ENCODE measurements at places on chromosomes 3 and 15.
A peak's percentile ranks its signal among the peaks of the same experiment; 100 is the strongest.

DNA sequence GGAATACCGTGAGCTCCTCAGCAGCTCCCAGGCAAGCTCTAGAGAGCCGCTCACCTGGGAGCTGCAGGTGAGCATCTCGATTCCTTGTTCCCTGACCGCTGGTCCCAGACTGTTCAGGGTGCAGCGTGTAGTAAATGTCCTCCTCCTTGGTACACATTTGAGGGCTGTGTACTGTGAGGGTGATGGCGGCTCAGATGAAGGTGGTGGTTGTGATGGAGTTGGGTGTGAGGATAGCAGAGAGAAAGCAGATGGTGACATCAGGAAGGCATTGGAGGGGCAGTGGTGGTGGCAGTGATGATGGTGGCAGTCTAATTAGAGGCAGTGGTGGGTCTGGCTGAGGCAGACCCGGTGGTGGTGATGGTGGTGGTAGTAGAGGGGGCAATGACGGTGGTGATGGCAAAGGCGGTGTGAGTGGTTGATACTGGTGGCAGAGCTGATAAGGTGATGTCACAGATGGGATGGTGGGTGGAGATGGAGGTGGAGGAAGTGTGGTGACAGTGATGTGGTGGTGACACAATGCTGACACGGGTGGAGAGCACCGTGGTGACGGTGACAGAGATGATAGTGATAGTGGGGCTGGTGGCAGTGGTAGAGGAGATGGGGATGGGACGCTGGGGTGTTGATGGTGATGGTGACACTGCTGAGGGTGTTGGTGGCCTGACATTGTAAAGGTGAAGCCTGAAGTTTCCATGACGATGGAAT is at the start of gene DNAJB8:
DNAJB8 (minus strand) TSS at position 51 of the 702 bp plus-strand sequence. CDS start 3,645 bp downstream, outside the sequence.
- DNase-seq, result no peak

DNA sequence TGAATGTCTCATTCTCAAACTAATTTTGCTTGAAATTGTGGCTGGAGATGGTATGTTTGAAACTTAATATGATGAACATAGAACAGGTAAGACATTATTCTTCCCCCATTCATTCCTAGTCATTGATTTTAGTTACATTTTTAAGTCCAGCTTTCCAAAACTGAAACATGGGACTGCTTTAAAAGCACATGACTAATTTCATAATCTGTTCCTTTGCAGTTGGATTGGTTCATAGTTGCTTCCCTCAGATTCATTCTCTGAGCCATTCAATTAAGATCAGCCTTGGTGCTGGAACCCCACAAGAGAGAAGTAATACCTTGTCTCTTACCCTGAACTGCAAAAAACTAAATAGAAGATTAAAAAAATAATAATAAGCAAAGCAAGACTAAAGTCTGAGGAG is 87.5 kb upstream of the TGFBR2 start:
- no peak for DNase-seq

DNA sequence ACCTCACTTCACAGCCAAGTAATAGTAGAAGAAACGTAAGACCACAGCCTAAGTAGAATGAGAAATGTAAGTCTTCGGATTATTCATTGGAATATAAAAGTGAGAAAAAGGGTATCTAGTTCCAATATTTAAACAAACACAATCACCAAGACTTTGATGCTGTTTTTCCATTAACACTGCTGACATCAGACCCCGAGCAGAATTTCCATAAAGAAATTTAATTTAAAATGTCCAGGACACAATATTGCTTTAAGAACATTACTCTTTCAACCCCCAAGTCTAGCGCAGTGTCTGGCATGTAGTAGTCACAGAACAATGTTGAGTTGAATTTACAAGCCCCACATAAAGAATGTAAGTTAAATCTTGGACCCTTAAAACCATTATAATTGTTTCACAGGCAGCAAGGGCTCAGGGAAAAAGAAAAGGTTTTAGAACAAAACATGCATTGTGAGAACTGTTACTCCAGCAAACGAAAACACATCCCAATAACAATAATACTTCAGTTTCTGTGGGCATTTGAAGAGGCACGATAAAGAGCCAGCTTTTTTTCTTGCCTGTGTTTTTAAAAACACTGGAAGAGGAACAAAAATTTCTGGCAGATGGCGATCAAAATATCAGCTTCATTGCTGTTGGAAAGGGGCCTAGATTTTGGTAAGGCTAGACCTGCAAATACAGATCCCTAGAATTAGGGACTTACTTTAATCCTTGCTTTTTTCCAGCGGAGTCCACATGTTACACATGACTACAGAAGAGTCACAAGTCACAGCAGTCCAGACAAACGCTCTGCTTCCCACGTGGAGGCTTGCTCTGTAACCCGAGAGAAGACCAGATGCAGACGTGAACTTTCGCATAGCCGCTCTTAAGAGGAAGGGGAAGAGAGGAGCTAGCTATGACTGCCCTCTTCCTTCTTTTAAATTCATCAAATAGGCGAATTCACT is 77.9 kb upstream of the IGSF10 start:
- DNase-seq, result peak; percentile 71

- DNase-seq, result peak; percentile 67
Observed at GRCh38 chr3:53846134-53846850, at the start of the genes CHDH and IL17RB. TSS of gene CHDH (minus strand) at chr3:53846419. CDS start at chr3:53824008, 22,411 bp downstream. TSS of gene IL17RB (plus strand) at chr3:53846568. CDS start at chr3:53846589, 21 bp downstream.

GRCh38 chr15:69031013-69032001 is 16.8 kb downstream of the NOX5 start:
- peak; percentile 13 for DNase-seq

- no peak for DNase-seq
Observed at GRCh38 chr3:14175383-14176037, 2.9 kb downstream of the XPC start.

- DNase-seq, result no peak
Observed at GRCh38 chr15:101852356-101852755, 40.4 kb downstream of the OR4F15 start.

DNA sequence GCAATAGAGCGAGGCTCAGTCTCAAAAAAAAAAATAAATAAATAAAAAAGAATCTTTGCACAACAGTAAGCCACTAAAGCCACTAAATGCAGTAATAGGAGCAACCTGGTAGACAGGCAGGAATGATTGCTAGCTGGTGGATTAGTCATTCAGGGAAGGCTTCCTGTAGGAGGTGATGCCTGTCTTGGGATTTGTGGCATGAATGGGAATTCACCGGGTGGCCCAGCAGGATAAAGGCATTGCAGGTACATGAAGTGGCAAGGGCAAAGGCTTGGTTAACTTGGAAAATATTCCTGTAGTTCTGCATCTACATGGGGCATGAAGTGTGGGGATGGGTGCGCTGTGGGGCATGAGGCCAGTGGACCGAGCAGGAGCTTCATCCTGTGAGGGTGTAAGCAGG is 94.5 kb downstream of the IQSEC1 start:
- no peak for DNase-seq

GRCh38 chr3:30399394-30400181 is 206.8 kb upstream of the TGFBR2 start:
- DNase-seq, result no peak

GRCh38 chr3:130779486-130779885 is 32.9 kb upstream of the PIK3R4 start:
- DNase-seq, result no peak

DNA sequence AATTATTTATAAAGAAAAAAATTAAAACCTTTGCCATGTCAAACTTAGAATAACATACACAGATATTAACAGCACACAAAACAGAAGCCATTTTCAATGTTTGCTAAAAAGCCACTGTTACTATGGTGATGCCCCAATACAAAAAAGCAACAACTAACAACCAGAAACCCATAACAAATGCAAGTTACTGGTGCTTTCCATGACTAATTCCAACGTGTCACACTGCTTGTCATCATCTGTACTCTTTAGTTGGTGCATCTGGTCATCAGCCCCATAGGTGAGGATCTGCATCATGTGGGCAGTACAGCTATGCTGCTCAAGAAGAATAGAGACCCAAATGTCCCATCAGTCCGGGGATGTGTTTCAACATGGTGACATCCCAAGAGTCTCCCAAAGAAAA is 52.8 kb downstream of the ATP8B4 start:
- peak; percentile 52 for DNase-seq

GRCh38 chr3:141275032-141275422 is 43.4 kb downstream of the PXYLP1 start:
- DNase-seq, result no peak

All from muscle of back (tissue), 13 donors.